ENCODE measurements at places on chromosomes 3 and 15.

DNA sequence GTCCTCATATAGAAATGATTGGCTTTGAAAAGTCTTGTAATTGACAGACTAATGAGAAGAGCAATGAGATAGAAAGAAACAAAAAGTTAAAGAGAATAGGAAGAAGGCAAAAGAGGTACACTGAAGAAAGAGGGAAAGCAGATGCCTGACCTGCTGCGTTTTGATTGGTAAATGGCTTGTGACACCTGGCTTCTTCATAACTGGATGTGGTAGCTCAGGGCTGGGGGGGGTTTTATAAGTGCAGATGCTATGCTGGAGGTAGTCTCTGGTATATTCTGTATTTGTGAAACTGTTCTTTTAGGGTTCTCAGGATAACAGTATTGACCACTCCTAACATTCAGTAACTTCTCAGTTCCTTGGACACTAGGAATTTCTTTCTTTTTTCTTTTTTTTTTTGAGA, 1.4 kb downstream of the STARD9 start:
- no peak for DNase-seq

- no peak for DNase-seq
Observed at GRCh38 chr3:38139191-38139590, 730 bp downstream of the MYD88 start.

GRCh38 chr15:47337836-47338235, 379.5 kb upstream of the SEMA6D start:
- no peak for DNase-seq

DNA sequence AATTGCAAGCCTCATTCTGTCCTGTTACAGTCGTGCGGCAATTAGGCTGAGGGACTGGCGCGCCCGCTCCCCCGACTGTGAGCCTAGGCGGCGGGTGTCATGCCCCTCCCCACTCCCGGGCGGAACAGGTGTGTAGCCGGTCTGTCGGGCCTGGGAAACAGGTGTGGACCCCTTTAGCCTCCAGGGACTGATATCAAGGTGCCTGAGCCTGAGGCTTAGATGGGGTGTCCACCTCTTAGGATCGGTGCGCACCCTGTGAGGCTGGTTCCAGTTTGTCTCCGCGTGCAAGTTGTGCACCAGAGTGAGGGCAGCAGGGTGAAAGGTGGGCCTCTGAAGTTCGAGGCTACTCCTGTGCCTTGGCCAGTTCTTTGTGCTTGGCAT, 686 bp downstream of the VPS8 start:
- no peak for DNase-seq

GRCh38 chr3:65955792-65956477, 82.8 kb downstream of the MAGI1 start:
- no peak for DNase-seq

DNA sequence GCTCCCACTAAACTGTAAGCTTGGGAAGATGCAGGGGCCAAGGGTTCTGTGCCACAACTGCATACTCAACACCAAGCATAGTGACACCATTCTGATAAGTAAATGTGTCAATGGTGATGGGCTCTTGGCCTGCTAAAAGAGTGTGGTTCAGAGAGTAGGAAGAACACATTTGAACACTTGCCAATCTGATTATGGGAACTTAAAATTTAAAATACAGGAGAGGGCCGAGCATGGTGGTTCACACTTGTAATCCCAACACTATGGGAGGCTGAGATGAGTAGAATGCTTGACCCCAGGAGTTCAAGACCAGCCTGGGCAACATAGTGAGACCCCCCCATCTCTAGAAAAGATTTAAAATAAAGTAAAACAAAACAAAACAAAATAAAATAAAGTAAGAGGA, 34.1 kb downstream of the PTPN9 start:
- no peak for DNase-seq

GRCh38 chr15:23897531-23897930, 210.4 kb upstream of the NDN start:
- no peak for DNase-seq

DNA sequence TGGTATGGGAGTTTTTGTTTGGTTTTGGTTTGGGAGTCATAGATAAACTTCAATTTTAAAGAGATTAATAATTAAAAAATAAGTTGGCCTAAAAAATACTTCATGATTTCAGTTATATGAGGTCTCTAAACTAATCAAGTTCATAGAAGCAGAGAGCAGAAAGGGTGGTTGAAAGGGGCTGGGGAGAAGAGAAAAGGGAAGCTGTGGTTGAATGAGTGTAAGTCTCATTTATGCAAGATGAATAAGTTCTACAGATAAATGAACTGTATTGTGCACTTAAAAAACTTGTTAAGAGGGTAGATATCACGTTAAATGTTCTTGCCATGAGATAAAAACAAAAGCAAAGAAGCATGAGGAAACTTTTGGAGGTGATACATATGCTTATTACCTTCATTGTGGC, 188.7 kb downstream of the NSUN3 start:
- no peak for DNase-seq

- DNase-seq: no peak
Observed at GRCh38 chr15:43134157-43134635, 810 bp downstream of the TMEM62 start.

- DNase-seq: no peak
Observed at GRCh38 chr3:107727102-107727501, 204.3 kb downstream of the BBX start.

DNA sequence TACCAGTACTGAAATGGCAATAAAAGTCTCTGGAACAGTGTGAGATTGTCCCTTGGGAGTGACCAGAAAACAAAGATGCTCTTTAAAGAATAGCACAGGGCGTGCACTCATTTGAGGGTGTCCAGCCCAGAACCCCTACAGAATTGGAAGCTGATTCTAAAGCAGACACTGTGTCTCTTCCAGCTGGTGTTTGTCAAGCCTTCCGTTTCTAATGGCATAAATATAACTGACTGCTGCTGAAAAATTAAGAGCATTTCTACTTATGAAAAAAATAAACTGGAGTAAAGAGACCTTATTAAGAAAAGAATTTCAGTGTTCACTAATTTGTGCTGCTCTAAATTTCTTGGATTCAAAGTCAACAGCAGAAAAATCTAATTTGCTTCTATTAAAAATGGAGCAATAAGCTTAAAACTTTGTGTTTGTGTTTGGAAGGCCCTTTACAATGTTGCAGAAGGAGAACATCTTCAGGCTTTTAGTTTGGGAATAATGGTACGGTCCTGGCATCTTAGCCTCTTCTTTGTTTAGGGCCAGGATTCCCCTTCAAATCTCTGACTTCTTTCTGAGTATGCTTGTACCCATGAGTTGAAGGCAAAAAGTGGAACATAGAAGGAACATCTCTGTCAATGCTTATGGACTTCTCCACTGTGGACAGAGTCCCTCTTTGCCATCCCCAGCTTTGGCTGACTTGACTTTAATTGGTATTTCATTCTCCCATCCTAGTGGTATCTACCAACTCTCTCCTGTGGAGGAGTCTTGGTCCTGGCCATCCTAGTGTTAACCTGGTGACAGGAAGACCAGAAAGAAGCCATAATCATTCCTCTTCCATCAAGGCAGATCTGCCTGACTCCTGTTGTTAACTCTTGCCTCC, 65.9 kb downstream of the THSD4 start:
- no peak for DNase-seq

DNA sequence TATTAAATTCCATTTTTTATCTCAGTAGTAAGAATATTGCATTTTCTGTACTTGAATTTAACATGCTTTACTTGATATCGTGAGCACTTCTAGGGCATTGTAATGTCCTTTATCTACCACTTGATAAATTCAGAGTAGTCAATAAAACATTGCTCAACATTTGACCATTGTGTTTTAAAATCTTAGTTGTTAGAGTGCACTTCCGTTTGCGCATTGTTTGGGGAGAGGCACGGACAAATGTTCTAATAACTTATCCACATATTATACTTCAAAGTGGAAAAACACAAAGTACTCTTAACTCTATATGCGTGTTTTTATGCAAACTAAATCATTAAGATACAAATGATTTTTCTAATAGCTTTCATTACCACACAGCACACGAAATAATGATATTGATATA, 419 bp downstream of the FAM227B start:
- DNase-seq: no peak

DNA sequence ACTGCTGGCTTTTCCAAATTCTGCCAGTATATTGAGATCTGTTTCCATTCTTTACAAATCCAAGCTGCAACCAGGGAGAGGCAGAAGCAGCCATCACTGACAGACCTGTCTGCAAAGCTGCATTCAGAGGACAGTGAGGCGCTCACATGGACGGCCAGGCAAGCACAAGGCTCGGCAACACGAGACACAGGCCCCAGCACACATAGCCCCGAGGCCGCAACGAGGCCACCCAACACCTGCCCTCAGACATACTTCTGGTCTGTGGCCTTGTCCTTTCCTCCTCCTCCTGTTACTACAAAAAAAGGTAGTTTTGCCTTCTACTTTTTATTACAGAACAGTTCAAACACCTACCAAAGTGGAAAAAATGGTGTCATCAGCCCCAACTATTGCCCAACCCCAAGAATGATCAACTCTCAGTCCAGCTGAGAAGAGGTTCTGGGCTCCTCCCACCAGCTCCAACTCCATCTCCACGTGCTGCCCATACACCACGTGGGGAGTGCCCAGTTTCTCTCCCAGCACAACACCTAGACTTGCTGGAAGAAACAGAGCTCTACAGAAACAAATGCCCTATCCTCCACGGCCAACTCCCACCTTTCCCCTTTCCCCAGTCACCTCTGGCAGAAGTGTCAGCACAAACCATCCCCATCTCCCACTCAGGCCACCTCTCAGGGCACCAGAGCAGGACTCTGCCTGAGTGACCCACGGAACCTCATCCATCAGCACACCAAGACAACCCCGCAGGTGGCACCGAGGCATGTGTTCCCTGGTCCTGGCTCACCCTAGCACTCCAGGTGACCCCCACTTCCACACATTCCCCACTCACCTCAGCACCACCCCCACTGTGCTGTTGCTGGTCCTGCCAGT, 7.4 kb downstream of the ZXDC start:
- DNase-seq: no peak

DNA sequence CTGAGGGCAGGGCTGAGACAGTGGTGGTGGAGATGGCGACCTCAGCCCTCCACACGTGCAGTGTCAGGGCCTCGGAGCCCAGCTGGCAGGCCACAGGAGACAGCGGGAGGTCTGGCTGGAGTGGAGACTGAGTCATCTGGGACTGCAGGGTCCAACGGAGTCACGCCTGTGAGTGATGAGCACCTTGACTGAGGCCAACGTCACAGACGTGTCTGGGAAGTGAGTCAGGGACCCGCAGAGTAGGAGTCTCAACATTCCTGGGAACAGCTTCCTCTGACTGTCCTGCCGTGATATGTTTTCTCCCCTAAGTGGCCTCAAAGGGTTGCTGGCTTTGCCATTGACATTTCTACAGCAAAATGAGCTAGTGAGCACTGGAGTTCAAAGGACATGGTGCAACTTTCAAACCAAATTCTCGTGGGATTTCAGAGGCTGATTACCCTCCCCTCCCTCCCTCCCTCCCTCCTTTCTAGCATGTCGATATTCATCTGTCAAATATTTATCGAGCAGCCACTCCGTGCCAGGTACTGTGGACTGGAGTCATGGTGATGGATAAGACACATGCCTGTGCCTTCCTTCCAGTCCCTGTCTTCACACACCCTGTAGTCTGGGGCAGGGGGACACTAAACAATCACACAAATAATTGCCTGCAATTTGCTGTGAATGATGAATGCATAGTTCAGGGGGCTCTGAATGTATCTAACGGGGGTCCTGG, 53.3 kb upstream of the AMOTL2 start:
- peak; percentile 78 for DNase-seq

- peak; percentile 72 for DNase-seq
Observed at GRCh38 chr3:185807445-185808068, 17.3 kb downstream of the IGF2BP2 start.

- DNase-seq: no peak
Observed at GRCh38 chr3:171339598-171339997, 120.6 kb downstream of the TNIK start.

- no peak for DNase-seq
Observed at GRCh38 chr3:44478055-44478468, 592 bp upstream of the ZNF445 start.

DNA sequence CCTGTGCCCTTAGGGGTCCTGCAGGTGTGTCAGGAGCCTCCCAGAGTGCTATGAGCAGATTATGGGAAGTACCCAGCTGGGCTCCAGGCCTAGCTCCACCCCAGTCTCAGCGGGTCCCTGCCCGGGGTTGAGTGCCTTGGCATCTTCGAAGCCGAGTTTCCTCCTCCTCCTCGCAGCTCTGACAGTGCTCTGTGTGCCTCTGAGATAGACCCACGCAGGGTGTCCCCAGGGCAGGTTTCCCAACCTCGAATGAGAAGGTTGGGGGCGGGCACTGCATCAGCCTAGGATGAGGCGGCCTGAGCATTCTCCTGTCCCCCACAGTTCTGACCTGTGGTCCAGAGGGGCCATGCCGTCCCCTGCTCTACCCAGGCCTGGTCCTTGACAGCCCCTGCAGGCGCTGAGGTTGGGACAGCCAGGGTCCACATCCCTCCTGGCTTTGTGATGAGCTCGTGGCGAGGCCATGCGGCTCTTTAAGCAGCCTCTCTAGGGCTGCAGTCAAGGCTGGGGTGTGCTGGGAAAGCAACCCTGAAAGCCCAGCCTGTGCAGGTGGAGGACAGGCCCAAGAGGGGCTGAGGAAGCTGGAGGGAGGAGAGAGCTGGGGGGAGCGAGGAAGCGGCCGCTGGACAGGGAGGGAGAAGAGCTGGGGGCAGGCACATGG, 20.2 kb upstream of the SKOR1 start:
- DNase-seq: no peak

GRCh38 chr3:77693147-77693546, 653.2 kb downstream of the ROBO2 start:
- DNase-seq: no peak

DNA sequence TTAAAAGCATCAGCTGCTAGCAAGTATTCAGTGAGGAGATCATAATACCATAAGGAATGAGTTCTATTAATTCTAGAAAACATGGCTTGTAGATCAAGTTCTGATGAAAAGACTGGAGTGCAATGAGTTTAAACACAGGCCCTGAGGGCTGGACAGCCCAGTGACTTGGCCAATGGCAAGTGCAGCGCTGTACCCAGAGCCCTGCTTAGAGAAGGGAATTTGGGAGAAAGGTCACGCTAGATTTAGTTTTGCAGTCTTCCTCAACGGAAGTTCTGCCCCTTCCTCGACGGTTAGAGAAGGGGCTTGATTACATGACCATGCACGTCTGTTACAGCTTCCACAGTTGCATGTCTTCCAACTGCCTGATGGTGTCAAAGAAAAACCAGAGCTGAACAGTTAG, 4.0 kb downstream of the TMEM212 start:
- DNase-seq: no peak
